ENCODE measurements at places on chromosomes 1 and 21.

DNA sequence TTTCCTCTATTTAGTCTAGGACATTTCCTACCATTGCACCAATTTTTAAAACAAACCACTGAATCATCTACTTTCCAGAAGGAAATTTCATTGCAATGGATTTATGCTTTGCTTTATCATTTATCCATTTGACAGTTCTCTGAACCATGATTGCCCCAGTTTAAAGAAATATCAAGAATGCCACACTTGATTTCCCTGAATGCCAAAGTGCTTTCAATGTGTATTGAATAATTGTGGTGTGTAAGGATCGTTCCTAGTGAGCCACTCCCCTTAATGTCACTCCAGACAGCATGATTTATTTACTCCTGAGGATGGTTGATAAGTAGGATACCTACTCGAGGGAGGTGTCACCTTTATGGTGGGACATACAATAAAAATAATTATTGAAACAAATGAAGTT lies 169.6 kb downstream of the RYR2 start:
- DNase-seq, result no peak

DNA sequence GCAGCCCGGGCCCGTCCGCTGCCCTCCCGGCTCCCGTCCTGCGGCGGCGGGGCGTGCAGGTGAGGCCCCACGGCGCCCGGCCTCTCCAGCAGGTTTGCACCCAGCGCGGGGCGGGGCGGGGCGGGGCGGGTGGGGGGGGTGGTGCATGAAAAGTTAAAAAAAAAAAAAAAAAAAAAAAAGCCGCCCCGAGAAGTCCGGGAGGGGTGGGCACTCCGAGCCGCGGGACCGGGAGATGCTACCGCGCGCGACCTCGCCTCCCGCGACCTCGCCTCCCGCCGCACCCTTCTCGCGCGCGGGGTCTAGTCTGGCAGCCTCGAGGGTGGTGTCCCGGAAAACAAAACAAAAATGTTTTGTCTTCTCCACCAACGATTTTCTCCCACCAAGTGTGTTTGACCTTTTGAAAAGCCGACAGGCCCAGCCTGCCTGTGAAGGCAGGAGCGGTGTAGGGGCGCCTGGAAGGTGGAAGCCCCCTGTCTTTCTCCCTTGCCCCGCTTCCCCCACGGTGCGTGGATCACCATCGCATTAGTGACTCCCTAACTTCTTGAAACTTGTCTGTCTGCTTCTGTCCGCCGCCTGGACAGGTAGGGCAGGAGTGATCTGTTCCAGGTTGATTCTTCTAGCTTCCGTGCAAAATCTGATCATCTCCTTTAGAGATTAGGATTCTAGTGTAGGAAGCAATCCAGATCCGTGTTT lies 569 bp downstream of the RCAN3 start:
- DNase-seq, result no peak

DNA sequence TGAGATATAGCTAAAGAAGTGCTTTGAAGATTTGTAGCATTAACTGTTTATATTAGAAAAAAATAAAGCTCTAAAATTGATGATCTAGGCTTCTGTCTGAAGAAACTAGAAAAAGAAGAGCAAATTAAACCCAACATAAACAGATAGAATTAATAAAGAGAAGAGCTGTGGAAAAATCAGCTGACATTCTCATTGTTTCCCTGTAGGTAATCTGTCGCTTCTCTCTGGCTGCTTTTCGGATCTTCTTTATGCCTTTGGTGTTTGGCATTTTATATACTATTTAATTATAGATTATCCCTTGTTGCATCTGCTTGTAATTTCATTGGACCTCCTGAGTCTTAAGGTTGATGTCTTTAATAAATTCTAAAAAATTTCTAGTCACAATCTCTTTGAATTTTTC lies 59.8 kb downstream of the MPZL1 start:
- no peak for DNase-seq

DNA sequence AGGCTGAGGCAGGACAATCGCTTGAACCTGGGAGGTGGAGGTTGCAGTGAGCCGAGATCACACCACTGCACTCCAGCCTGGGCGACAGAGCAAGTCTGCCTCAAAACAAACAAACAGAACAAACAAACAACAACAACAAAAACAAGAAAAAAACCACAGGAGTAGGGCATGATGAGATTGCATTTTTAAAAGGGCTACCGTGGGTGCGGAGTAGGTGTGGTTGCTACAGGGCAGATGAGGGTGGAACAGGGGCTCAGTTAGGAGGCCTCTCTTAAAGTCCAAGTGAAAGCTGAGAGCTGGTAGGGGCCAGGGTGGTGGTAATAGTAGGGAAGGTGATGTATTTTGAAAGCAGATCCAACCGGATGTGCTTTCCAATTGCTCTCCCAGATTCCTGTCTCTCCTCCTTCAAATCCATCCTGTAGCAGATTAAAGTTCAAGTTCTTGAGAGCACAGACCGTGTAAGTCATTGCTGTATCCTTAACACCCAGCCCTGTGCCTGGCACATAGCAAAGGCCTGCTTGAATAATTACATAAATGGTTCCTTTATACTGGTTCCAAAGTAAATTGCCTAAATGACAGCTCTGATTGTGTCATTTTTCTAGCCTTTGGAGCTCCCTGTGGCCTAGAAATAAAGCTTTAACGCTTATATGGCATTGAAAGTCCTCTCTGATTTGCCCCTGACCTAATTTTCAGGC lies 4.2 kb upstream of the LINGO4 start:
- no peak for DNase-seq

GRCh38 chr1:119081700-119082099 lies 58.8 kb downstream of the WARS2 start:
- DNase-seq, result no peak

GRCh38 chr1:160007577-160008200 lies 24.1 kb downstream of the PIGM start:
- DNase-seq, result peak; percentile 17

DNA sequence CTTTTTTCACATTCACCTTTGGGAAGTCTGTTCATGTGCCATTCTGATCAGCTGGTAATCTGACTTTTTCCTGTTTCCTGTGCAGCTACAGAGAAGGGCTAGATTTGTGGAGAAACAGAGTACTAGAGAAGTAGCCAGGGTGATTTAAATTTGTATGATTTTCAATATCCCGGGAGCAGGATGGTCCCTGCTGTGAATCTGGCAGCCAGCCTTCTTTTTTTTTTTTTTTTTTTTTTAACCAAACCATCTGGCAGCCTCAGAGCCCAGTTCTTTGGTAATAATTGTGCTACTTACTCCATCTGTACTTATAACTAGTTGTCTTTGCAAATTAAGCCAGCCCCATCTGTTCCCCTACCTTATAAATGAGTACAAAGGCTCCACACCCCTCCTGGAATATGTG lies 248.6 kb upstream of the DEPDC1 start:
- no peak for DNase-seq

GRCh38 chr1:42945164-42945563 lies 13.5 kb downstream of the SLC2A1 start:
- no peak for DNase-seq

DNA sequence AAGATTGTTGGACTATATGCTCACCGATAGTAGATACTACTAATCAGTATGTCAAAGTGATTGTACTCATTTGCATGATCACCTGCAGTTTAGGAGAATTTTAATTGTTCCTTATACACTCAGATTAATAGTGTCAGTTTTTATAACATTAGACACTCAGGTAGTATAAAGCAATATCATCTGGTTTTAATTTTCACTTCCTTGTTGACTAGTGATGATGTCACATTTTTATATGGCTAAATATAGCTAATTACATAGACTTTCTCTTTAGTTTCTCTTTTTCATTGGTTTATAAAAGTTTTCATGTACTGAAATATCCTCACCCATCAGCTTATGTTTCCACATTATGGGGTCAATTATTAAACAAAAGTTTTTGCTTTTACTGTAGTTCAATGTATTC lies 1332.4 kb upstream of the ADGRL2 start:
- DNase-seq, result no peak

DNA sequence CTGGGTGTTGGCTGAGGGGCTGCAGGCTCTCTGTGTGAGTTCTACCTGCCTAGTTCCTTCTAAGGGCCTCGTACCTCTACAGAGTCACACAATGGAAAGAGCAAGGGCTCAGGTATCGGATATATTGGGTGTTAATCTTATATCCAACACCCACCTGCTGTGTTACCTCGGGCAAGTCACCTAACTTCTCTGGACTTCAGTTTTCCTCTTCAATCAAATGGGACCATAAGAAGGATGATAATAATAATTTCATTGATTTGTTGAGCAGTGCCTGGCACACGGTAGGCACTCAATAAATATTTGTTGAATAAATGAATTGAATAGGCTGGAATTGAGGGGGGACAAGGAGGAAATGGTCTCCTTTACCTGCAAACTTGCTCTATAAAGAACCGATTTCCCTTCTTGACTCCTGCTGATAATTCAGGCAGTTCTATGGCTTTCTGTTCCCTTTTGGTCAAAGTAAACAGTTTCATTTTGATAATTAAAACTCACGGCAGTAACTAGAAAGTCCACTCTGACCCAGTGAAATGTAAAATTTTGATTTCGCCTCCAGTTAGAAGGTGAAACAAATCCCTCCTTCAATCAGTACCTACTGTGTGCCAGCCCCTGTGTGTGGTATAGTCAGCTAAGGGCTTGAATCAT lies 16.5 kb upstream of the MAN1C1 start:
- no peak for DNase-seq

DNA sequence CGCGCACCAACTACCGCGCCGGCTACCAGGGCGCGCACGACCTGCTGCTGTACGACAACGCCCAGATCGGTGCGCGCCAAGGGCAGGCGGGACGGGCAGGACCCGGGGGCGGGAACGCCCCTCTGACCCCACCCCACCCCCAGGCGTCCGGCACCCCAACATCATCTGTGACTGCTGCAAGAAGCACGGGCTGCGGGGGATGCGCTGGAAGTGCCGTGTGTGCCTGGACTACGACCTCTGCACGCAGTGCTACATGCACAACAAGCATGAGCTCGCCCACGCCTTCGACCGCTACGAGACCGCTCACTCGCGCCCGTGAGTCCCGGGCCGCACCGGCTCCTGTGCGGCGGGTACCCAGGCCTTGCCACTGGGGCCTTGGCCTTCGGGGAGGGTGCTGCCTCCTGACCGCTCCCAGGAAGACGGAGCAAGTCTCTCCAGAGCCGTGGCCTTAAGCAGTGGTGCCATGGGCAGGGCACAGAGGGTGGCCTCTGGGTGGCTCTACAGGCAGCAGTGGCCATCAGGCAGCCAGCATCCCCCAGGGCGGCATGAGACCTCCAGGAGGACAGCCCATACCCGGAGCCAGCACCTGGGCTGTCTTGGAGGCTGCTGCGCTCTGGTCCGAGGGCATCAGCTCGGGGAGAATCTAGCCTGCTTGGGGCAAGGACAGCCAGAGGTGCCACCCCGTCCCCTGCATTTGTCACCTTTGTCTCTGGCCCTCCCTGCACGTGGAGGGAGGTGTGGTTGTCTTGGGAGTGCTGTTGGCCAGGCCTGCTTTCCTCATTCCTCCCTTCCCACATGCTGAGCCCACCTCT lies 8.1 kb upstream of the MMP23B start:
- DNase-seq, result no peak

- DNase-seq, result no peak
Observed at GRCh38 chr1:29579821-29580425, 343.6 kb downstream of the PTPRU start.

- no peak for DNase-seq
Observed at GRCh38 chr1:18175530-18176377, 68.2 kb downstream of the IGSF21 start.

GRCh38 chr1:38992412-38993111 lies 1.5 kb downstream of the AKIRIN1 start:
- no peak for DNase-seq

GRCh38 chr1:166691476-166691875 lies 147.8 kb upstream of the POGK start:
- no peak for DNase-seq

GRCh38 chr1:28417926-28418637 lies 48.5 kb downstream of the PHACTR4 start:
- no peak for DNase-seq

DNA sequence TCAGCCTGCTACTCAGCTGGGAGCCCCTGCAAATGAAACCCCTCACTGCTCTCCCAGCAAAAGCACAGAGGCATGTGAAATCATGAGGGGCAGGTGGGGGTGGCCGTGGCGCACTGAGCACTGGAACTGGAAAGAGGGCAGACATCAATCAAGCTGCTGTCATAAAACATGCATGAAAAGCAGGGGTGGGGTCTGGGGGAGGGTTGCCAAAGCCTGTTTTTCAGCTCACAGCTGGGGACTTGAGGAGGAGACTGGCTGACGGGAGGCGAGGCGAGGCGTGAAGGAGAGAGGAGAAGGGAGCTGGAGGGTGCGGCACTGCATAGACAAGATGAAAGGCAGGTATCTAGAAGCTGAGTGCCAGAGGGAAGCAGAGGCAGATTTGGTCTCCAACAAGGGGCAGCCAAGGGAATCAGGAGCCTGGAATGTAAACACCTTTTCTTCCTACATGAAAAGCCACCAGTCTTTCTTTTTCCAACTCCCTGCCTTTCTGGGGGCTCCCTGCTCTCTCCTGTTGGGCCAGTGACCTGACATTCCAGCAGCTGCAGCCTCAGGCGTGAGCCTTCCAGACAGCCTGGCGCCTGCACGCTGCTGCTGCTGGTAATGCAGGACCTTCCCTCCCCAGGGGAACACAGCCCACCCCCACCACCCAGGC lies 87.0 kb downstream of the NMNAT2 start:
- no peak for DNase-seq

DNA sequence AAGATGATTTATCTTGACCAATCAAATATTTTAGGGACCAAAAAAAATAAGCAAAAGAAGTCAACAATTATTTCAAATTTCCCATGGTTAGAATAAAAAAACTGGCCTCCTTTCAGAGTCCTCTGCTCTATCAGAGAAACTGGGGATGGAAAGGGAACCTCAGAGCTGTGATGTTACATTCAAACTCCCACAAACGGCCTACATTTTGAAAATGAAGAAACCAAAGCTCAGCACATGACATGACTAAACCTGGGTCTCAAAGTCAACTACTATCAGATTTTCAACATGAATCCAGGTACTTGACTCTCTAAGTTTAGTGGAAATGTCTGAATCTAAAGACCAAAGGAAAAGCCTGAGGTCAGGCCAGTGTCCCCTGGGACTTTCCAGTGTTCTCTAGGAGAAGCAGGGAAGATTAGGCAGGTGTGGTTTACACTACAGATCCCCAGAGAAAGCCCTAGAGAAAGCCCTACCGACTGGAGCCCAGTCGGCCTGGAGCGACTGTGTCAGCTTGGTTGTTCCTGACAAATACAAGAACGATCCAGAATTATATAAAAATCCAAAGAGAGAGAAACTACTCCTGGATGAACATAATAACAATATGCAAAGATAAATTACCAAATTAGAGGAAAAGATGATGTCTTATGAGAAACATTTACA lies 24.8 kb downstream of the JAK1 start:
- DNase-seq, result no peak

DNA sequence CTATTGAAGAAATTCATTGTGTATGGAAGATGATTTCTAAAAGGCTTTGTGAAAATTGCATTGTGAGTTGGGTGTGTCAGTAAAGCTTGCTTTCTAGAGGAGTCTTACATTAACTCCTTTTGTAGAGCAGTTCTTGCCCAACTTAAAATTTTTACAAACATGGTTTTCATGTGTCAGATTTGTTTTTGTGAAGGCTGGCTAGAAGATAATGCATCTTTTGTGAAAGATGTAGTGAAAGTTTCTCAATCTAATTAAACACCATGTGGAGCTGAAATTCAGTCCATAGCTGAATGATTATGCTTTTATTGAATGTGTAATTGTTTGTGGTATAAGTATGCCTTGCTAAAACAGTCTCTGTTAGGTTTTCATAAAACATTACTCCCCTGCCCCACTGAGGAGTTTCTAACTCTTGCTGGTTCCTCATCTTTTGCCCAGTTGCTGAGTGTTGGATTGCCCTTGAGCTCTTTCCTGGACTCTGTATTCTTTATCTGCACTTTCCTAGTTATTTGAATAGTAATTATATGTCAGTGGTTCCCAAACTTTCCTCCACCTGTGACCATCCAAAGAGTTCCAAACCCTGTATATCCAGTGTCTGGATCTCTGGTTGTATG lies 38.0 kb downstream of the KCTD3 start:
- DNase-seq, result no peak

- no peak for DNase-seq
Observed at GRCh38 chr1:200345520-200345919, 64.3 kb downstream of the ZNF281 start.
